Stimulated activated CD8-positive, alpha-beta memory T cell treated with anti-CD3 and anti-CD28 coated beads, Interleukin-4, amount 100 ng/mL, for 1 hour (primary cell): ENCODE measurements at places on chromosomes 13 and 19.
A peak's percentile ranks its signal among the peaks of the same experiment; 100 is the strongest.

DNA sequence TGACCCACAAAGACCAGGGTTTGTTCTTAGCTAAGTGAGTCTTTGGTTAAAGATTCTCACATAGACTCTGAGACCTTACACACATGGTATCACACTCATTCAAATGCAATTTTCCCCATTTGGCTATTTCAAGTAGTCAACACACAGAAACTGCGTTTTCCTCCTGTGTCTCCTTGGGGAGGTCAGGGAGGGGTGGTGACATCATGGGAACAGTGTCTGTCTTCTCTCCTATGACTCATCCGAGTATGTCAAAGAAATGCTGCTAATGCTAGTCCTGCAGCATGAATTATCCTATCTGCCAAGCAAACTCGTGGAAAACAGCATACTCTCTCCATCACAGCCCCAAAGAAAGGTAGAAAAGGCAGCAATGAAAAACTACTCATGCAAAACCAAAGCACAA lies 100.2 kb downstream of the ENOX1 start:
- DNase-seq, result no peak

DNA sequence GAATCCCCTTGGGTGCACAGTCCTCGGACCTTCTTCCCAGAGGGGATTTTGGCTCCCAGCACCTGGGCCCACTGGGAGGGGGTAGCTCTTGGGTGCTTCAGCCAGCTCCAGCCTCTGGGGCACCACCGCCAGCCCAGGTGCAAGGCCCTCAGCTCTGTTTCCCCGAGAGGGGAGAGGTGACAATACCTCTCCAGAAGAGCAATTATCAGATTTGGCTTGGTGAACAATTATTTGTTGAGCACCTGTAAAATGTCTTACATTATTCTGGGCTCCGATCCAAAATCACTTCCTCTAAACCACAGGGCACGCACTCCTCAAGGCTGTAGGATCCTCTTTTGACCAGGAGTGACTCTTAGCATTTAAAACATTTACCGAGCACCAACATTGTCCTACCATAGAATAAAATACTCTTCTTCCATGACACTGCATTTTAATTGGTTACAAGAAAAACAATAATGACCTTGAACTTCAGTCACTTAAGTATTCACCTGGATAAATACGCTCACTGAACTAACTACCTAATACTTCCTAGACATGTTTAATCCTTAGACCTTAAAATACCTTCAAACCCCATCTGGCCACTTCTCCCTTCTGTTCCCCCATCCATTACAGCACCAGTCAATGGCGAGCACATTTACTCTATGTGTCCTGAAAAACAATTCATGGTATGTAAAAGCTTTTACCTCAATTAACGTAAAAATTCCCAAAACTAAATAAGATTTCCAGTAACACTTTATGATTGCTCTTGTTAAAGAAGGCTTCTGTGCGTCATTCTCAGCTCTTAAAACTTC lies 54.8 kb downstream of the ABCC4 start:
- no peak for DNase-seq

GRCh38 chr13:48600374-48601364 lies 53.1 kb upstream of the CYSLTR2 start:
- no peak for DNase-seq

GRCh38 chr13:35345992-35346391 lies 130.5 kb downstream of the MAB21L1 start:
- no peak for DNase-seq

- DNase-seq, result no peak
Observed at GRCh38 chr13:25169356-25169755, 2.7 kb downstream of the AMER2 start.

- DNase-seq, result peak; percentile 20
Observed at GRCh38 chr19:35044317-35045117, 3.0 kb downstream of the HPN start.

- no peak for DNase-seq
Observed at GRCh38 chr13:108963846-108964600, 334.6 kb downstream of the MYO16 start.

DNA sequence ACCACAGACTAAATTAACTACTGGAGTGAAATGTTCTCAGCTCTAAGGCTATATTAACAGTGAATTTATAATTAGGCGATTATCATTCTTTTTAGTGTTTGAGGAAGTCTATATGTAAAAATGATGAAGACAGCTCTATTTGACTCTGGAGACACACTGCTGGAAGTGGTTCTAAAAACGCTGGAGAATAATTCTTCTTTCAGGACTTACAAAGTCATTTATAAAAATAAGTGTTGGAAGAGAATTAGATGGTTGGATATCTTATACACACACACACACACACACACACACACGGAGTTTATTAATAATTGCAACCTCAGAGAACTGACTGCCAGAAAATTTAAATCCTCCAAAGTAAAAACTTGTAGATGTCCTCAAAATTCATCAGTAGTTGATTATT lies 1171.3 kb downstream of the EFNB2 start:
- DNase-seq, result no peak

- DNase-seq, result no peak
Observed at GRCh38 chr19:39507715-39508364, 7.1 kb upstream of the SELENOV start.

- no peak for DNase-seq
Observed at GRCh38 chr19:28655054-28655453, 557.9 kb downstream of the UQCRFS1 start.

DNA sequence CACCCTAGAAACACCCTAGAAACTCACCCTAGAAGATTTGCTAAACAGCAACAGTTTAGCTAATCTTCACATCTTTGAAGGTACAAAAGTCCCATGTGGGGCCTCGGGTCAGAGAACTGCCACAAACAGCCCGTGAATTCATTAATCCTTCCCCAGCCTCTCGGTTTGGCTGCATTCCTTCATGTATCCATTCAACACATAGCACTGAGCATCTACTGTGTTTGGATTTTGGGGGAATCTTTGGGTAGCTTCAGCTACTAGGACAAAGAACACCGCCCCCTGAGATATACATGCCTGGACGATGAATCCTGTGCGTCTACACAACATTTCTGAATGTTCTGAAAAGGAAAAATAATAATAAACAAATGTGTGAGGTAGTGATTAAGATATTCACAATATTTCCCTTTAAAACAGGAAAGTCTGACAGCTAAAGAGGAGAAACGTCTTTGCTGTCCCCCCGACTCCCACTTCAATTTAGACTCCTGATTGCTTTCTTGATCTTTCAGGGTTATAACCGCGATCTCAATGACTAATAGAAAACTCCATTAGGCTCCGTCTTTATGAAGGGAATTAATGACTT lies 63.5 kb downstream of the ALOX5AP start:
- no peak for DNase-seq

GRCh38 chr13:83666141-83666540 lies 216.1 kb downstream of the SLITRK1 start:
- no peak for DNase-seq

GRCh38 chr19:16449330-16449961 lies 22.3 kb downstream of the EPS15L1 start:
- no peak for DNase-seq

DNA sequence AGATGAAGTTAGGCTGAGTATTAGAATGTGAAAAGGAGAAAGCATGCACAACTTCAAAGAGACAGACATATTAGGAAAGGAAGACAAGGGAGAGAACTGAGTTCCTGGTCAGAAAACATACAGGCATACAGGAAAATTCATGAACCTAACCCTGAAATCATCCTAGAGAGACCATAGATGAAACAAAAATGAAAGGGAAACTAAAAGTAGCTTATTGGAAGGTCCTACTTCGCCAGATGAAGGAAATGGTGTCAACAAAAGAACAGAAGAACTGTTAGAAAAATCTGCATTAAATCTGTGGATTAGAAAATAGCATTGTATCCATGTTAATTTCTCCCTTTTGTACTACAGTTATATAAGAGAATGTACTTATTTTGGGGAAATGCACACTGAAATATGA lies 169.0 kb upstream of the UFM1 start:
- no peak for DNase-seq

GRCh38 chr13:114025405-114025713 lies 51.5 kb upstream of the C13orf46 start:
- DNase-seq, result no peak

DNA sequence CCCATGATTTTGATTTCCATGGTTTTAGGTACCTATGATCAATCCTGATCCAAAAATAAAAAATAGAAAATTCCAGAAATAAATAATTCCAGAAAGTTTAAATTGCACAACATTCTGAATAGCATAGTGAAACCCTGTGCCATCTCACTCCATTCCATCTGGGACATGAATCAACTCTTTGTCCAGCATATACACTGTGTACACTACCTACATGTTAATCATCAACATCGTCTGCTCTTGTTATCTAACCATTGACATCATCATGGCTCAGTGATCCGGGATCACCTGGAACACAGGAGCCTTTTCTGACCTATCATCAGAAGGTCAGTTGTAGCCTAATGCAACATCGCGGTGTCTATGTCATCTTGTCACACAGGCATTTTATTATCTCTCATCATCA lies 75.6 kb downstream of the MYO16 start:
- no peak for DNase-seq

DNA sequence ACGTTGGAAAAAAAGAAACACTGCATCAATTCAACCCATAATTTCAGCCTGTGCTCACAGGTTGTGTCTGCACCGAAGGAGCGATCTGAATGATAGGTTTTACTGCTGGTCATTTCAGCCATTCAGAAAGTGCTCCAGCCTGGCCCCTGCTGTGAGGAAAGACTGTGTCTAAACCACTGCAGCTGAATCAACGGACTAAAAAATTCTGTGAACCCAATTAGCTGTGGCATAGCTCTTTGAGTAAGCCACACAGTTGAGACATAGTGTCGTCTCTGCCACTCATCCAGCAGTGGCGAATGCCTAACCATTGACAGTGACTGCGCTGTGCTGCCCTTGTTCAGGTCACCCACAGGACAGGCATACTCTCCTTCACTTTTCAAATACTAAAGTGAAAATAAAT lies 179.8 kb downstream of the COG6 start:
- no peak for DNase-seq

GRCh38 chr19:2841855-2842574 lies 740 bp downstream of the ZNF555 start:
- no peak for DNase-seq

DNA sequence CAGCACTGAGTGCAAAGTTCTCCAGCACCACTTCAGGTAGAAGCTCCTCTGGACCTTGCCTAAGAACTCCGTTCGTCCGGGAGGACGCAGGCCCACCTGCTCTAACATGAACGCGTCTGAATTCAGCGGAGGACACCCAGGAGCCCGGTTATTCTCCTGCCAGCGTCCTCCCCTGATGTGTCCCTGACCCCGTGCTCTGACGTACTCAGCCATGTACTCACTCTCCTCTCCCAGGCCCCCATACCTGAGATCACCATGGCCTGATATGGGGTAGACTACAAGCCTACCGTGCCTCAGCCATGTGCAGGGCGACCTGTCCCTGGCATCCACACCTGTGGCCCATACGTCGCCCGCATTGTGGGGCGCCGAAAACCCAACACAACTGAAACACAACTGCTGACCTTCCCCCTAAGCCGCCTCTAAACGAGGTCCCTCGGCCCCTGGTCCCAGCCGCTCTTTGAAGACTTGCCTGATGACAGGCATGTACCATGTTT lies 744 bp upstream of the ZNF584 start:
- no peak for DNase-seq

DNA sequence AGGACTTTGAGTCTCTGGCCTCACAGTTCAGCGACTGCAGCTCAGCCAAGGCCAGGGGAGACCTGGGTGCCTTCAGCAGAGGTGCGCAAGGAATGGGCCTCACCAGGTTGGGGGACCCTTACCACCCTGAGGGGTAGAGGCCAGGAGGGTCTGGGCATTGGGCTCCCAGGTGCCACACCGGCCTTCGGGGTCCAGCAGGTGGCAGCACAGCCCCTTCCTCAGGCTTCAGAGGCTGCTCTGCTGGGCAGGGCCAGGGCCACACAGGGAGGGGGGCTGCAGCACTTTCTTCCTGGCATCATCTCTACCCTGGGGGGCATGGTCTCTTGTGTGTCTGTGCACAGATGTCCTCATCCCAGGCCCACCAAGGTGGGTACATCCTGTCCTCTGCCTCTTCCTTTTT lies 12.9 kb downstream of the PIN1 start:
- DNase-seq, result no peak

DNA sequence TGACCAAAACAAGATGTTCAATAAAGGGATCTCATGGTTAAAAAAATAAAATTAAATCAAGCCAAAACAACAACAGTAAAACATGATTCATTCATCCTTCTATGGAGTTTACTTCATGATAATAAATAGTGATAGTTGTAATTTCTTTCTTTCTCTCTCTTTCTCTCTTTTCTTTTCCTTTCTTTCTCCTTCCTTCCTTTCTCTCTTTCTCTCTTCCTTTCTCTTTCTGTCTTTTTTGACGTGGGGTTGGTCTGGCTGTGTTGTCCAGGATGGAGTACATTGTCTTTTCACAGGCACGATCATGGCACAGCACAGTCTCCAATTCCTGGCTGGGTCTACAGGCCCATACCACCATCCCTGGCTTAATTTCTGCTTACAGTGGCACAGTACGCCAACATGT lies 29.1 kb upstream of the PCCA start:
- no peak for DNase-seq

GRCh38 chr13:113258321-113259054 lies 38.6 kb upstream of the LAMP1 start:
- DNase-seq, result no peak

DNA sequence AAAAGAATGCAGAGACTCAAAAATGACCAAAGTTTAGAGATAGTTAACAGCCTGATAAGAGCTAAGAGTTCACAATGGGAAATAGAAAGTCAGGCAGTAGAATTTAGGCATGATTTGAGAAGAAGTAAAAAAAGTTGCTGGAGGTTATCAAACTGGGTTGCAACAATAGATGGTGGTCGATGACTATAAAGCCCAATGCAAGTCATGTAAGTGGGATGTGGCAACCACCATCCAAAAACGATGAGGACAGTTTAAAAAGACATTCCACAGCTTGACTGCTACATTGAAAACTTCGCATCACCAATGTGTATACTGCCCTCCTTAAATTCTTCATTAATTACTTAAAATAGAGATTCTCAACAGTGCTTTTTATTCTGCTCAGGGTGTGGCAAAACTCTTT lies 19.7 kb downstream of the ELF1 start:
- DNase-seq, result no peak

- DNase-seq, result no peak
Observed at GRCh38 chr13:47004027-47004426, 107.2 kb upstream of the HTR2A start.

GRCh38 chr19:30966486-30966885 lies 382.8 kb downstream of the TSHZ3 start:
- no peak for DNase-seq
